ENCODE measurements at places on chromosomes 3 and 15. TPM values are rescaled to one million over a fixed set of nuclear protein-coding genes. Genes with fewer than 3 reads are reported as not detected.

GRCh38 chr3:137767538-137768360 is 3.6 kb downstream of the SOX14 start:
- no peak overlapping the region for H3K27ac ChIP-seq
- DNase-seq: no peak
- H3K4me1 ChIP-seq: peaks cover 26% of the 10 kb centered on the region
- peaks cover 79% of the 10 kb centered on the region for H3K27me3 ChIP-seq

- no peak overlapping the region for H3K27ac ChIP-seq
- H3K4me3 ChIP-seq: no peak overlapping the region
- H3K27me3 ChIP-seq: peaks cover 12% of the 10 kb centered on the region
- no peaks in the 10 kb centered on the region for H3K4me1 ChIP-seq
- no peaks in the 10 kb centered on the region for H3K36me3 ChIP-seq
Observed at GRCh38 chr15:88015228-88015860, 241.2 kb downstream of the NTRK3 start.

- DNase-seq: no peak
- H3K27me3 ChIP-seq: no peaks in the 10 kb centered on the region
- H3K4me1 ChIP-seq: no peaks in the 10 kb centered on the region
- no peak overlapping the region for H3K4me3 ChIP-seq
Observed at GRCh38 chr3:73719413-73719851, 94.7 kb upstream of the PDZRN3 start.

DNA sequence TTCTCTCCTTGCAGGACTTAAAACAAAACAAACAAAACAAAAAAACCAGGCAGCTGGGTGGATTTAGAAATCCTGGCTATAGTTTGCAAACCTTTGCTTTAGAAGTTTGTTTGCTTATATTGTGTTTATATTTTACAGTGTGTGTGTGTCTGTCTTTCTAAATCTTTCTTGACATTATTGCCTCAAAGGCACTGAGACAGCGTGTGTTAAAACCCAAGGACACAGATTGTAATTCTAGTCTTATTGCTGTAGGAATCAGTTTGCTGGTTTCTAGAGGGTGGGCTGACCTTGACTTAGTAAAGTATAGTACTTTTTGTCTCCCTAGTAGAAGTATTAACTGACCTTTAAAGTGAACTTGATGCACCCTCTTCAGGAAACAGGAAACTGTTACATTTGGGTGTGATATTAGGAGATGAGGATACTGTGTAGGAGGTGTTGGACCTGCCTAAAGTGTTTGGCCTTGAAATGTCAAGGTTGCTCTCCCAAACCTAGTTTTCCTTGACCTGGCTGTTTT is 71.0 kb downstream of the TCF12 start:
- H3K27me3 ChIP-seq: no peaks in the 10 kb centered on the region
- no peak for DNase-seq
- H3K36me3 ChIP-seq: peaks cover 16% of the 10 kb centered on the region
- peaks cover 41% of the 10 kb centered on the region for H3K4me1 ChIP-seq
- no peak overlapping the region for H3K4me3 ChIP-seq

GRCh38 chr15:81303244-81304225 is 20.4 kb downstream of the STARD5 start:
- peak overlapping the region; percentile 96 for H3K4me3 ChIP-seq
- H3K4me1 ChIP-seq: peaks cover 91% of the 10 kb centered on the region
- H3K36me3 ChIP-seq: peaks cover 63% of the 10 kb centered on the region

GRCh38 chr15:77907824-77908751 is 169.4 kb downstream of the TBC1D2B start:
- H3K4me1 ChIP-seq: no peaks in the 10 kb centered on the region
- H3K27me3 ChIP-seq: no peaks in the 10 kb centered on the region
- no peak overlapping the region for H3K4me3 ChIP-seq
- no peak overlapping the region for H3K27ac ChIP-seq

- no peak overlapping the region for H3K4me3 ChIP-seq
- no peak overlapping the region for H3K27ac ChIP-seq
- no peak for DNase-seq
- H3K4me1 ChIP-seq: no peaks in the 10 kb centered on the region
Observed at GRCh38 chr3:76872999-76873398, 166.9 kb upstream of the ROBO2 start.

- no peaks in the 10 kb centered on the region for H3K4me1 ChIP-seq
- no peaks in the 10 kb centered on the region for H3K27me3 ChIP-seq
- no peak overlapping the region for H3K4me3 ChIP-seq
- H3K27ac ChIP-seq: no peak overlapping the region
- H3K36me3 ChIP-seq: no peaks in the 10 kb centered on the region
- no peak for DNase-seq
Observed at GRCh38 chr3:103170651-103171050, 735.8 kb downstream of the ZPLD1 start.

GRCh38 chr3:55555873-55556618 is 68.9 kb upstream of the WNT5A start:
- no peaks in the 10 kb centered on the region for H3K36me3 ChIP-seq
- H3K4me1 ChIP-seq: no peaks in the 10 kb centered on the region
- no peaks in the 10 kb centered on the region for H3K27me3 ChIP-seq
- no peak overlapping the region for H3K4me3 ChIP-seq
- H3K27ac ChIP-seq: no peak overlapping the region

DNA sequence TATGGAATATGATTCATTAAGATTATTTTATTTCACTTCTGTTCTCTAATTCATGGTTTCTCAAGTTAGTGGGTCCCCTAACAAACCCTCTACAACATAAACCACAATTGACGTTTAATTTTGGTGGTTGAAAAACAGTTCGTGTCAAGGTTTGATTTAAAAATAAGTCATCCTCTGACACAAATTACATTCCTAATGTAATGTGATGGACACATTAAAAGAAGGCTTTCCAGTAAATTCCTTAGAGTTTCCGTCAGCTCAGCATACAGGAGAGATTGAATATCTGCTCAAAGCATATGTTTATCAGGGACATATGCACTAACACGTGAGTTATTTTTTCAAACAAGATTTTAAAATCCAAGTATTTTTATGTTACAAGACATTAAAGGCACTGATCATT is 626.5 kb upstream of the ADAMTS9 start:
- H3K4me1 ChIP-seq: no peaks in the 10 kb centered on the region
- H3K27me3 ChIP-seq: no peaks in the 10 kb centered on the region
- peaks cover 3% of the 10 kb centered on the region for H3K36me3 ChIP-seq
- no peak overlapping the region for H3K4me3 ChIP-seq
- H3K27ac ChIP-seq: no peak overlapping the region
- no peak for DNase-seq

GRCh38 chr15:65963911-65964482 is 94.7 kb downstream of the RAB11A start:
- H3K27ac ChIP-seq: no peak overlapping the region
- peaks cover 29% of the 10 kb centered on the region for H3K27me3 ChIP-seq
- no peaks in the 10 kb centered on the region for H3K4me1 ChIP-seq
- no peak overlapping the region for H3K4me3 ChIP-seq
- no peak for DNase-seq
- H3K36me3 ChIP-seq: no peaks in the 10 kb centered on the region

DNA sequence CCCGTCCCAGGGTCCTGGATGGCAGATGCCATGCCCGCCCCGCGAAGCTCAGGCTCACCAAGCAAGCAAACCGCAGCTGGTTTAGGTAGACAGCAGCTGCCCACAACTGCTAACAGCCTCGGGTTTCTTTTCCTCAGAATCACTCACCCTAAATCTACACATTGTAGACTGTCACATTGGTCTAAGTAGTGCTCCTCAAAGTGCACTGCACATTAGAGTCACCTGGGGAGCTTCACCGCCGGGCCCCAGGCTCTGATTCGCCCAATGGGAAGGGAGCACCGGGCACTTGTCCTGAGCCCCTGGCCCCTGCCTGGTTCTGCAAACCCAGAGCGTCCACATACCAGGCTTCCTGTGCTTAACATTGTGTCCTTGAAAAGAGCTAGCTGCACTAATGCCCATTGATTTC is 752 bp downstream of the OCA2 start:
- no peaks in the 10 kb centered on the region for H3K36me3 ChIP-seq
- peaks cover 12% of the 10 kb centered on the region for H3K4me1 ChIP-seq
- peak overlapping the region; percentile 79 for H3K4me3 ChIP-seq
- peaks cover 41% of the 10 kb centered on the region for H3K27me3 ChIP-seq

- no peak overlapping the region for H3K4me3 ChIP-seq
- H3K36me3 ChIP-seq: no peaks in the 10 kb centered on the region
- no peaks in the 10 kb centered on the region for H3K4me1 ChIP-seq
- peaks cover 26% of the 10 kb centered on the region for H3K27me3 ChIP-seq
- DNase-seq: no peak
Observed at GRCh38 chr3:120475722-120476377, 25.1 kb upstream of the FSTL1 start.

- H3K27me3 ChIP-seq: no peaks in the 10 kb centered on the region
- no peaks in the 10 kb centered on the region for H3K36me3 ChIP-seq
- H3K27ac ChIP-seq: no peak overlapping the region
- no peak for DNase-seq
Observed at GRCh38 chr3:102593812-102594602, 159.2 kb downstream of the ZPLD1 start.

DNA sequence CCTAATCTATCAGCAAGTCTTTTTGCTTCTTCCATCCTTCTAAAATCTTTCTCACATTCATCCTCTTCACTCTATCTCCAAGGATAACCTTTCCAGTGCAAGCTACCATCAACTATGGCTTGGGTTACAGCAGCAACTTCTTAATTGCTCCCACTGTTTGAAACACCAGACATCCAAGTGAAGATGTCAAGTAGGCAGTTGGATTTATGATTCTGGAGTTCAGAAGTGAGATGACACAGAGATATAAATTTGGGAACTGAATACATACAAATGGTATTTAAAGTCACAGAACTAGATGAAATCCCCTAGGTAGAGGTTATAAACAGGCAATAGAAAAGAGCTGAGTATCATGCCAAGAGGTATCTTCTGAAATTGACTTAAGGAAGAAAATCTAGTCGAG is 3.7 kb downstream of the UBR1 start:
- peaks cover 29% of the 10 kb centered on the region for H3K36me3 ChIP-seq
- no peak for DNase-seq
- no peak overlapping the region for H3K27ac ChIP-seq
- no peaks in the 10 kb centered on the region for H3K27me3 ChIP-seq
- peaks cover 76% of the 10 kb centered on the region for H3K4me1 ChIP-seq

GRCh38 chr3:183069086-183069485 is 30.2 kb downstream of the MCCC1 start:
- H3K27ac ChIP-seq: no peak overlapping the region
- H3K27me3 ChIP-seq: no peaks in the 10 kb centered on the region
- no peak overlapping the region for H3K4me3 ChIP-seq
- H3K4me1 ChIP-seq: peaks cover 6% of the 10 kb centered on the region
- no peak for DNase-seq
- H3K36me3 ChIP-seq: peaks cover 1% of the 10 kb centered on the region

GRCh38 chr3:105970283-105970682 is 101.5 kb upstream of the CBLB start:
- no peaks in the 10 kb centered on the region for H3K4me1 ChIP-seq
- H3K4me3 ChIP-seq: no peak overlapping the region
- H3K36me3 ChIP-seq: peaks cover 19% of the 10 kb centered on the region

- peaks cover 9% of the 10 kb centered on the region for H3K27me3 ChIP-seq
- DNase-seq: no peak
- H3K4me1 ChIP-seq: peaks cover 9% of the 10 kb centered on the region
Observed at GRCh38 chr3:42699511-42699971, 3.1 kb downstream of the HHATL start.

GRCh38 chr15:83310521-83311456 is 26.3 kb upstream of the BNC1 start:
- H3K27me3 ChIP-seq: peaks cover under 1% of the 10 kb centered on the region
- no peak overlapping the region for H3K27ac ChIP-seq
- no peaks in the 10 kb centered on the region for H3K36me3 ChIP-seq
- H3K4me3 ChIP-seq: no peak overlapping the region
- no peaks in the 10 kb centered on the region for H3K4me1 ChIP-seq

DNA sequence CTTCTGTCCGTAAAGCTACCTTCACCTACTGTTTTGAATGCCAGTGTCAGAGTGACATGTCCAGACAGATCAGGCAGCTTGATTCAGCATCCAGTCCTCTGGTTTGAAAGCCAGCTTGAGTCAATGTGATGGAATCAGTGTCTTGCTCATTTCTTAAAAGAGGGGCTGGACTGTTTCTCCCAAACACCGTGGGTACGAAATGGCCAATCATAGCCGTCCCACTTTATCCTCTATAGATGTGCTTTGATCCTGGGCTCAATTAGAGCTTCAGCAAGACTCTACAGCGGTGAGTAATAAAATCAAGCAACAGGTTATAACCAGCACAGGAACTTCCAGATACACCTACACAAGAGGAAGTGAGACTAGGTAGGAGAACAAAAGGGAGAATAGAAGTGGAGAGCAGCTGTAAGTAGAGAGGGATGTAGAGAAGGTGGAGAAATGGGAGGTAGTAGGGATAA is 17.0 kb upstream of the OR5K1 start:
- H3K4me1 ChIP-seq: peaks cover 14% of the 10 kb centered on the region
- no peak overlapping the region for H3K4me3 ChIP-seq
- no peaks in the 10 kb centered on the region for H3K36me3 ChIP-seq
- peaks cover 20% of the 10 kb centered on the region for H3K27me3 ChIP-seq
- no peak overlapping the region for H3K27ac ChIP-seq

- DNase-seq: peak; percentile 22
- no peak overlapping the region for H3K27ac ChIP-seq
- no peak overlapping the region for H3K4me3 ChIP-seq
- H3K36me3 ChIP-seq: no peaks in the 10 kb centered on the region
Observed at GRCh38 chr3:32934150-32934742, 17.2 kb upstream of the CCR4 start.

DNA sequence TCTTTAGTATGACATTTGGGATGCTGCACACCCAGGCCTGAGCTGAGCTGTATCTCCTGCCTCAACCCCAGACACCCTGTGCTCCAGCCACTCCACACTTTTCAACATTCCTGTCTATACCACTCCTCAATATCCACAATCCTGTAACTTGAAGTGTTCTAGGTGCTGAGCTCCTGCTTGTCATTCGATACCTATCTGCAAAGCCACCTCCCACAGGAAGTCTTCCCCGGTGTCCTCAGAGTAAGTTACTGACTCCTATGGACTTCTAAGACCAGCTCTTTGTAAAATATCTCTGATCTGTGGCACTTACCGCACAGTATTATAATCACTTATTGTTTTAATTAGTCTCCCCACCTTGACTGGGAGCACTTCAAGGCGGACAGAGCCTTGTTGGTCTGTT is 1.2 kb upstream of the CAV3 start:
- no peak for DNase-seq
- H3K27me3 ChIP-seq: no peaks in the 10 kb centered on the region
- H3K4me3 ChIP-seq: no peak overlapping the region
- H3K4me1 ChIP-seq: no peaks in the 10 kb centered on the region

SIDT1 gene
- total RNA-seq: 21.3 TPM

FOXL2 gene
- total RNA-seq: 0.16 TPM

EFCC1 gene
- total RNA-seq: 0.26 TPM

QARS1 gene
- 340 TPM for total RNA-seq

CHRD gene
- 0.19 TPM for total RNA-seq

ARRDC4 gene
- total RNA-seq: 1.8 TPM

LYZL4 gene
- not detected for total RNA-seq

ATP2C1 gene
- 79.6 TPM for total RNA-seq

GOLGA6A gene
- 0.53 TPM for total RNA-seq

NANOGP8 gene
- total RNA-seq: not detected

NOX5 gene
- not detected for total RNA-seq

PRTG gene
- 0.25 TPM for total RNA-seq

CKMT1A gene
- total RNA-seq: not detected

SLC22A14 gene
- 0.14 TPM for total RNA-seq

WDR6 gene
- 145 TPM for total RNA-seq

MELTF gene
- total RNA-seq: 4.9 TPM

TGM5 gene
- total RNA-seq: not detected

LYSMD4 gene
- 9.7 TPM for total RNA-seq

ANKRD63 gene
- not detected for total RNA-seq

SERPINI2 gene
- not detected for total RNA-seq

PRICKLE2 gene
- total RNA-seq: 0.09 TPM
